A549 treated with CpdA at 1 μM for 4 hours (cell line): ENCODE measurements at places on chromosomes 2 and 18. TPM values are rescaled to one million over a fixed set of nuclear protein-coding genes. Genes with fewer than 3 reads are reported as not detected.

The SOCS6 gene
- 27.8 to 32.4 TPM (median 31.2 TPM) in 5 replicates for total RNA-seq

The BCL2 gene
- 0.52 to 0.73 TPM (median 0.58 TPM) in 5 replicates for total RNA-seq

The PELI1 gene
- 1.2 to 1.5 TPM (median 1.2 TPM) in 5 replicates for total RNA-seq

The THOC1 gene
- total RNA-seq, result 18.1 to 27.6 TPM (median 20.4 TPM) in 5 replicates

The C2orf72 gene
- 4.5 to 7.6 TPM (median 6.1 TPM) in 5 replicates for total RNA-seq

The HAAO gene
- 0.03 to 0.19 TPM in 2 of 5 replicates, not detected in the others for total RNA-seq

The DHRS9 gene
- 3.1 to 4.2 TPM (median 3.6 TPM) in 5 replicates for total RNA-seq

The IGFBP2 gene
- 53.4 to 81.9 TPM (median 74.3 TPM) in 5 replicates for total RNA-seq

The RAB27B gene
- total RNA-seq, result 13.2 to 20.1 TPM (median 14.3 TPM) in 5 replicates

The CDKL4 gene
- total RNA-seq, result not detected in 5 replicates

The GCG gene
- total RNA-seq, result not detected in 5 replicates

The DBI gene
- total RNA-seq, result 389 to 486 TPM (median 405 TPM) in 5 replicates

The TLX2 gene
- 0.12 to 0.54 TPM (median 0.29 TPM) in 5 replicates for total RNA-seq

The TUBA4A gene
- total RNA-seq, result 378 to 475 TPM (median 406 TPM) in 5 replicates

The MAP3K19 gene
- total RNA-seq, result not detected in 5 replicates

The RBKS gene
- 6.7 to 8.4 TPM (median 7.8 TPM) in 5 replicates for total RNA-seq

The KCNG2 gene
- not detected in 5 replicates for total RNA-seq

The RAB6C gene
- total RNA-seq, result not detected in 5 replicates

The SETBP1 gene
- total RNA-seq, result 0.58 to 0.76 TPM (median 0.65 TPM) in 5 replicates

The C1GALT1C1L gene
- 1.2 to 2.3 TPM (median 1.7 TPM) in 5 replicates for total RNA-seq

The TM4SF20 gene
- total RNA-seq, result 7.8 to 11.0 TPM (median 9.5 TPM) in 5 replicates

The PIEZO2 gene
- total RNA-seq, result 0.41 to 0.79 TPM (median 0.58 TPM) in 5 replicates

The MOCOS gene
- 2.7 to 4.6 TPM (median 2.7 TPM) in 5 replicates for total RNA-seq

The GCKR gene
- 0.15 to 0.91 TPM (median 0.33 TPM) in 5 replicates for total RNA-seq

The ALK gene
- total RNA-seq, result 0.06 TPM in 1 of 5 replicates, not detected in the others

The PTGR3 gene
- 12.6 to 15.7 TPM (median 13.8 TPM) in 5 replicates for total RNA-seq

The APOB gene
- 0.29 TPM in 1 of 5 replicates, not detected in the others for total RNA-seq

The CYP26B1 gene
- 11.2 to 16.8 TPM (median 14.4 TPM) in 5 replicates for total RNA-seq

The ACMSD gene
- total RNA-seq, result not detected in 5 replicates

The CCDC68 gene
- total RNA-seq, result 2.4 to 4.5 TPM (median 3.6 TPM) in 5 replicates

The EML6 gene
- 1.0 to 2.4 TPM (median 1.2 TPM) in 5 replicates for total RNA-seq

The CCDC141 gene
- total RNA-seq, result not detected in 5 replicates

The PAX3 gene
- not detected in 5 replicates for total RNA-seq

The RTTN gene
- total RNA-seq, result 4.1 to 6.5 TPM (median 6.0 TPM) in 5 replicates

The ICOS gene
- total RNA-seq, result not detected in 5 replicates

The PROKR1 gene
- 0.03 TPM in 1 of 5 replicates, not detected in the others for total RNA-seq

The UGT1A6 gene
- total RNA-seq, result 0.81 to 1.6 TPM (median 1.2 TPM) in 5 replicates

The PCARE gene
- not detected in 5 replicates for total RNA-seq

The EGR4 gene
- total RNA-seq, result 0.16 to 0.30 TPM (median 0.27 TPM) in 5 replicates

The LYPD6B gene
- total RNA-seq, result not detected in 5 replicates

The SPRED2 gene
- 29.6 to 33.3 TPM (median 32.3 TPM) in 5 replicates for total RNA-seq

The DNAJC5G gene
- not detected in 5 replicates for total RNA-seq

The SGPP2 gene
- total RNA-seq, result 0.16 to 0.26 TPM (median 0.21 TPM) in 5 replicates

The ZSWIM2 gene
- total RNA-seq, result not detected in 5 replicates

The FBLN7 gene
- 0.42 to 0.51 TPM (median 0.45 TPM) in 5 replicates for total RNA-seq

The TMX3 gene
- total RNA-seq, result 17.3 to 22.0 TPM (median 20.9 TPM) in 5 replicates

The CEBPZ gene
- 71.7 to 94.1 TPM (median 82.7 TPM) in 5 replicates for total RNA-seq

The MZT2A gene
- total RNA-seq, result 107 to 208 TPM (median 187 TPM) in 5 replicates

The MATN3 gene
- total RNA-seq, result 9.3 to 14.2 TPM (median 12.8 TPM) in 5 replicates

The CD226 gene
- total RNA-seq, result 0.06 to 0.16 TPM (median 0.09 TPM) in 4 of 5 replicates, not detected in the other
